ENCODE measurements at places on chromosomes 3 and 15. TPM values are rescaled to one million over a fixed set of nuclear protein-coding genes. Genes with fewer than 3 reads are reported as not detected.

GRCh38 chr3:13233487-13234485 lies 160.6 kb upstream of the IQSEC1 start:
- no peak for DNase-seq

- DNase-seq: peak; percentile 77
These were observed 141.4 kb downstream of the TGFBR2 start for GRCh38 chr3:30747771-30748281.

The RPS17 gene
- total RNA-seq: 1,801 TPM

GRCh38 chr3:133827684-133828083 lies 22.1 kb downstream of the SRPRB start:
- no peak for DNase-seq

GRCh38 chr3:102460579-102460978 lies 25.8 kb downstream of the ZPLD1 start:
- peak; percentile 33 for DNase-seq

The OXSR1 gene
- total RNA-seq: 28.2 TPM

The ARRDC4 gene
- 9.9 TPM for total RNA-seq

DNA sequence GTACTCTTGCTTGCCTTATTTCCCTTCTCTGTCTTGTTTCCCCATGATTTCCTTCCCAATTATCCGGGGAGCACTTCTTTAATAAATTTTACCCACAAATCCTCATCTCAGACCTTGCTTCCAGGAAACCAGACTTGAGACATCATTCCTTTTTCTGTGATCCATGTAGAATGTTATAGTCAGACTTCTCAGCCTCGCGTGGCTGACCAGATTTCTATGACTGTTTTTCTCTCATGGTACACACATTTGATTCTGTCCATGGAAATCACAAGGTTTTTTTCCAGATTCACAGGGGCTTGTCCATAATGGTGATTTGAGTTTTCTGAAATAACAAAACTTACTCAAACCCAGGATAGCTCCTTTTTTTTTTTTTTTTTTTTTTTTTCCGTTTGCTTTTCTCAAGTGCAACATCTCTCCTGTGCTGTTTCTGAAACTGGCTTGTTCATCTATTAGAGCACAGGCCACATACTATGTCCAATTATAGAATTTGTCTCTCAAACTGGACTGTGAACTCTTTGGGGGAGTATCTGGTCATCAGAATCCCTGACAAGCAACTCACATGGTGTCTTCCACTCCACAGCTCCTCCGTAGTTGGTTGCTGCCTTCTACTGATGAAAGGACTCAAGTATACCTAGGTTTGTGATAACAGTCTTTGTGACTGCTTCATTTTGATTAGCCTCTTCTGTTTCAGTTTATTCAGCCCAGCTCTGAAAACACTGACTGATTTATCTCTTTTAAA lies 50.8 kb downstream of the RBMS3 start:
- DNase-seq: no peak

DNA sequence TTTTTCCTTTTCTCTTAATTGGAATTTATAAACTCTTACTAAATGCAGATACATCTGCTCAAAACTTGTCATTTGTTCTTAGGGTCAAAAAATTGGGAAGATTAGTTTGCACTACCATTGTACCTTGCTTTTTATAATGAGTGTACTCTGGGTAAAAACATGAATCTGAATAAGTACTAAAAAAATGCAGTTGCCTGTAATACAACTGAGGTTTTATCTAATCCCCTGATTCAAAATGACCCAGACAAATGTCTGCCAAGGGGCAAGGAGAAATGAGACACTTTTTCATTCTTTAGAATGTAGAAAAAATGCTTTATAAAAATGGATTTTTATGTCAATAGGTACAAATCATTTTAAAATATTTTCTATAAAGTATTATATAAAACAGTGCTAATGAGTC lies 42.4 kb downstream of the RASA2 start:
- DNase-seq: peak; percentile 24

GRCh38 chr3:17038900-17039553 lies 154.3 kb downstream of the PLCL2 start:
- DNase-seq: no peak
